ENCODE measurements at places on chromosomes 2 and 18.

DNA sequence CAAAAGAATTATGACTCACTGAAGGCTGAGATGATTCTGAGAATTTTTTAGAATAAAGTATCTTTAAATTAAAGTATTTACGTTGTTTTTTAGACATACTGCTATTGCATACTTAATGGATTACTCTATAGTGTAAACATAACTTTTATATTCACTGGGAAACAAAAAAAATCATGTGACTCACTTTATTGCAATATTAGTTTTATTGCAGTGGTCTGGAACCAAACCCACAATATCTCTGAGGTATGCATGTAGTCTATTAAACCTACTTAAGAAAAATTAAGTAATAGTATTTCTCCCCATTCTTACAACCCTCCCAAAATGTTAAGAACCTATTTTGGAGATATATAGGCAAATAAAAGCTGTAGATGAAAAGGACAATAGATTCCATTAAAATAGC is 142.9 kb upstream of the ZNF521 start:
- DNase-seq, result no peak

DNA sequence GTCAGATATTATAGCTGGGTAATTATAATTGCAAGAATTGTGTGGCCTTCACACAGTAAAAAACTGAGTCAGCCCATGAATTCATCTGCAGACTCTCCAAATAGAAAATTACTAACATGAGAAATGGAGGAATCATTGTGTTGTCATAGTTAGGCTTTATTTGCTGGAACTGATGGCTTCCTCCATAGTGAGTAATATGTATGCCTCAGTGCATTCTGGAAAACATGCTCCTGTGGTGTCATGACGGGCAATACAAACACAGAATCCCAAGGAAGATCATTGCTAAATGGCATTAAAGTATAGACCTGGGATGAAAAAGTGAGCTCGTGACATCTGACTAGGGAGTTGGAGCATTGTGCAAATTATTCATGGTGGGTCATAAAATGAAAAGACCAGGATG is 23.6 kb upstream of the NMS start:
- no peak for DNase-seq

DNA sequence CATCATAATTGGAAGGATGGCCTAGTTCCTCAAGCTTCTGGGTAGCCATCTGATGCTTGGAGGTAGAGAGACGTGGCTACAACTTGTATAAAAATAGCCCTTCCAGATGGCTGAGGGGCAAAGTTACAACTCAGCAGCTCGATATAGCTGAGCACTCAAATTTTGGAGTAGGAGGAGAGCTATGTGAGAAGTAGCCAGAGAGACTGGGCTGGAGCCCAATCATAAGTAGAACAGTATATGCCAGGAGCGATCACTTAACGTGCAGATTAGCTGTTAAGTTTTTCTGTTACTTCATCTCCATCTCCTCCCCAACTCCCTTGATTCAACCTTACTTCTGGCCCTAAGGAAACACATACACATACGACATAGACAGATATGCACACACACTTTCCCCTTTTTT is 28.8 kb downstream of the CNRIP1 start:
- DNase-seq, result peak; percentile 46

DNA sequence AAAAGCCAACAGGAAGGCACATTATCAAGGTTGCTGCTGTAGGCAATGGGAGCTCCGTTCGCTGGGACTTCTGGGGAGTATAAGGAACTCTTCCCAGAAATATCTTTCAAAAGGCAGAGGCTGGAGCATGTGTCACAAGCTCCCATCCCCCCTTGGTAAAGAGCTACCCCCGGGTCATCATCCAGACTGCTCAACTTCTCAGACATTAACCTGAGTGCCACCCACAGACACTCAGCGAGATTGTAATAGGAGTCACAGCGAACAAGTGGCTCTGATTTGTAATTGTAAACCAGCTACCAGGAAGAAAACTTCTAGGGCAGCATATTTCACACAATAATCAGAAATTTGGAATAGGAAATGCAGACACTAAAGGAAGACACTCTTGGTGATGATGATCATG is 290.2 kb upstream of the PARD3B start:
- no peak for DNase-seq

DNA sequence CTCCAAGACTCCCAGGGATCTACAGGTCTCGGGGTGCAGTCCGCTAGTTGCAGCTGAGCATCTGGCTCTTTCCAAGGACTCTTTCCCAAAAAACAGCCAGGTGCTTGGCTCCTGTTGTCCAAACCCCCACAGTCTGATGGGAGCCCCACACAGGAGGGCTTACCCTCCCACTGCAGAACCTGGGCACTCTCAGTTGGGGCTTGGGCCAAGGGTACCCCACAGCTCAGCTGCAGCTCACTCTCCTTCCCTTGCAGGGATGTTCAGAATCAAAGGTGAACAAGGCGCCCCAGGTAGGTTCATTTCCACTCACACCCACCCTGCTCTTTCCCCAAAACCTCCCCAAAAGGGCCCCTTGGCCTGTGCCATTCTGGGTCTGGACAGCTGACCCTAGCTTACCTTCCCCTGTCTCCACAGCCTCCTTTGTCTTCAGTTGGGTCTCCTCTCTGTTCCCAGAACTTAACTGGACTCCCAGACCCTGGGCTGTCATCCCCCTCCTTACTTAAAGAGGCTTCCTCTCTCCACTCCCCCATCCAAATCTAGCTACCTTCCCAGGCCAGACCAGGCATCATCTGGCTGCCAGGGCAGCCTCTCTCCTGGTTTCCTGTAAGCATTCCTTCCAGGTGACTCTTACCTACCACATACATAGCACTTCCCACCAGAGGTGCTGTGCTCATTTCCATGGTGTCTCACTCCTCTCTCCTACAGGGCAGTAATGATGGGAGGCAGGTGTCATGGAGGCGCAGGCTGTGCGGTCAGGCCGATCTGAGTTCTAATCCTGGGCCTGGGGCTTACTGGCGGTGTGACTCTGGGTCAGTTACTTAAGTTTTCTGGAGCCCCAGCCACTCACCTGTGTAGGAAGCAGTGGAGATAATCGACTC is 29.5 kb downstream of the MARCO start:
- DNase-seq, result no peak

DNA sequence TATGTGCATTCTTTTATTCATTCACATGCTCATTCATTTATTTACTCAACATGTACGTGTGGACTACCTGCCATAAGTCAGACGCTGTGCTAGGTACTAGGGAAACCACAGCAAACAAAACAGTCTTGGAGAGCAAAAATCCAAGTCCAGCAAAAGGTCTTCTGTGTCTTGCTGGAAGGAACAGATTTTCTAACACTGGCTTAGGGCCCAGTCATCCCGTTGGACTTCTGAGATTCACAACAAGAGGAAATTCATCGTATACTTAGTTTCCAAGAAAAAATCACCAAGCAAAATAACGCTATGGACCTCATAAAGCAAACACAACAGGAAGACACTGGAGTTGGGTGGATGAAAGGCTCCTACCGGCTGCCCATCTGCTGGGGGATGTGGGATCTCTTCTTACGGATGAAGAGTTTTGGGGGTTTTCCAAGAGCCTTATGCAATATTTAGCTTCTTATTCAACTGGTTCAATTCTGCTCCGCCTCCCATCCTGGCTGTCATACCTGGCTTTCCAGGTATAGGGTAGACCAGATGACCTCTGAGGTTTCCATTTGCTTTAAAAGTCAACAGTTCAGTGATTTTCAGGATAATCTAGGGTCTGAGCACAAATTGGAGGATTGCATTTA is 262.7 kb downstream of the HAUS1 start:
- no peak for DNase-seq

DNA sequence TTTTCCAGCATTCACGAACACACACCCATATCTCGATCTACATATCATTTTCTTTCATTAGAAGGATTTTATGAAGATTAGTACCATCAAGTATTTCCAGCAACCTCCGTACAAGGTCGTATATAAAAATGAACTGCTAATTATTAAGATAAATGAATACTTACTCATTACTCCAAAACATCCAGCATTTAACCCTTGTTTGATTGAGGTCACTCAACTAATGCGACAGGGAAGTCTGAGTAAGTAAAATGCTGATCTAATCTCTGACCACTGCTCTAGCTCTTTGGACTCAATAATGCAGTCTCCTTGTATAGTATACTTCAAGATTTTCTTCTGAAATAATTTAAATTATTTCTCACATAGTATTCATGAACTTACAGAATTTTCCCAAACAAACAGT is 2.0 kb downstream of the ABHD3 start:
- DNase-seq, result no peak

DNA sequence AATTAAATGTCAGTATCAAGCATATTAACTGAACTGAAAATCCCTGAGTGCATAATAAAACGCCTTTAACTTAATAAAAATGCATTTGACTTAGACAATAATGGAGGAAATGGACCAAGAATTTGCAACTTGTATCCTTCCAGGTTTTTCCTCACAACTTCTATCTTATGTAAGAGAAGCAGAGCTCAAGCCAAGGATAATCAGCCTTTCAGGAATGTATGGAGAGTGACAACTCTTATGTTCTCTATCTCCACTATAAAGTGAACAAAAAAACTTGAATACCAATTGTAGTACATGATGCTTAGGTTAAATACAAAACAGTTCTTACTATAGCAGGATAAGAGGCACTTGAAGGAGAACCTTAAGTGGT is 64.8 kb upstream of the CYP26B1 start:
- no peak for DNase-seq

DNA sequence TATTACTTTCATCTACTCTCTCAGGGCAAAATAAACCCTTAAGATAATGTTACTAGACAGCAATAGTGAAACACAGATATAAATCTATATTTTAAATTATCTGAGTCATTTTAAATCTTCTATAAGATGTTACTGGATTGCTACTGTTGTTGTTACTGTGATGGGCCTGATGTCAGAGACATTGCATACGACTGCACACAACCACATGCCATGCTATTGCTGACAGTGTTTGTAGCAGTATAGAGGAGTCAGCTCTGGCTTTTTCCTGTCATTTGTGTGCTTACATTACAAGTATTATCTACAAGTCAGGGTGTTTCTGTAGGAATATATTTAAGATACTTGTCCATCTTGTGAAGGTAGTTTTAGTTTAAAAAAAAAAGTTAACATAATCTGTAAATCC is 63.9 kb downstream of the CCDC148 start:
- no peak for DNase-seq

- no peak for DNase-seq
Measured at GRCh38 chr2:157182834-157183396, 74.6 kb upstream of the GALNT5 start.

DNA sequence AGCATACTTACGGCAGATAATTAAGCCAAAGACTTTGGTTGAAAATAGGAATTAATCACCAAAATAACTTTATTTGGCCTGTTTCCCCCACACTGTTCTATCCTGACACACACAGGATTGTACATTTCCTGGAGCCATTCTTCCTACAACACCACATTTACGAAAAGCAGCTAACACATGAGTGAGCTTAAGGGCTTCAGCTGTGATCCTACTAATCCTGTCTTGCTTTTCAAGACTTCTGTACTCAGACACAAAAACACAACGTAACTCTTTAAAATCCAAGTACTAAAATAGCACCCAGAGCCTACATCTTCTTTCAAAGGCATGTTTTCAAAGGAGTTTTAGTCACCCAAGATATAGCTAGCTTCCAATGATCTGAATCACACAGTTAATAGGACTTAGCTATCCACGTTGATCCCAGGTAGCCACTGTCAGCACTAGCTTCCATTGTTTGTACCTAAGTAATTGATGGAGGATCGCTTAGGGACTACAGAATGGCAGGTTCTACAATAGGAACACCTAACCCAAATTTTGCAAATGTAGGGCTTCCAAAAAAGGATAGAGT is 42.8 kb upstream of the TTC39C start:
- DNase-seq, result no peak

GRCh38 chr2:223060201-223060825 is 8.3 kb downstream of the KCNE4 start:
- DNase-seq, result no peak

DNA sequence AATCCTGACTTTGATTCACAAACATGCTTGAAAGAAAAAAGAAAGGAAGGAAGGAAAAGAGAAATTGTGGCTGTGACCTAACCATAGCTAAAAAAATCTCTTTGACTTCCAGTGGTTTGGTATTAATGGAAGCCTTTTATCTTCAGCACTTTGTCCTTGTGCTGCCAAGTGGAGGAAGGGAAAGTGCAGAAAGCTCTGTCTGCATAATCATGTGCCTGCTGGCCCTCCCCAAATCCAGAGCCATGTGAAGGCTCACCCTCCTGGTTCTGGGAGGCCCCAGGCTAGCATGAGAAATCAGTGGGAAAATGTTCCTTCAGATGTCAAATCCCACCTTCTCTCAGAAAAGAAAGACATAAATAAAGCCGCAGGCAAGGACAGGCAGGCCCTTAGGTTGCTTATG is 48.3 kb upstream of the BMPR2 start:
- no peak for DNase-seq

Data from dorsolateral prefrontal cortex (tissue), 122 donors.